ENCODE measurements at places on chromosomes 2 and 18.

GRCh38 chr2:186827862-186828492 lies 21.0 kb downstream of the ZSWIM2 start:
- DNase-seq, result no peak

DNA sequence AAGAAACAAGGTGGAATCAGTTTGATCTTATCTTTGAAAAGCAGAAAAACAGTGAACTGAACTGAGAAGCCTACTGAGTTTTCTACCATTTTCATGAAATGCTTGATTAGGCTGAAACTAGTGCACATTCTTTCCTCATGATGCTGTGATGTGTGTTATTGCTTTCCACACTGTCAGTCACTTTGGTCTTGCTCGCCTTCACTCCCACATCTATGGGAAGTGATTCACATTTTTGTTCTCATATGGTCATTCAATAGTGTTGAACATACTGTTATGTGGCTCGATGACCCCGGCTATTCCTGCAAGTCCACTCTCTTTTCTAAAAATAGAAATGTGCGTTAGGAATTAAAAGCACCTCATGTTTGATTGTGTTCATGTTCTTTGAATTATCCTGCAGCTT lies 129.7 kb downstream of the TGIF1 start:
- no peak for DNase-seq

GRCh38 chr2:43184339-43184895 lies 42.0 kb downstream of the ZFP36L2 start:
- DNase-seq, result no peak

DNA sequence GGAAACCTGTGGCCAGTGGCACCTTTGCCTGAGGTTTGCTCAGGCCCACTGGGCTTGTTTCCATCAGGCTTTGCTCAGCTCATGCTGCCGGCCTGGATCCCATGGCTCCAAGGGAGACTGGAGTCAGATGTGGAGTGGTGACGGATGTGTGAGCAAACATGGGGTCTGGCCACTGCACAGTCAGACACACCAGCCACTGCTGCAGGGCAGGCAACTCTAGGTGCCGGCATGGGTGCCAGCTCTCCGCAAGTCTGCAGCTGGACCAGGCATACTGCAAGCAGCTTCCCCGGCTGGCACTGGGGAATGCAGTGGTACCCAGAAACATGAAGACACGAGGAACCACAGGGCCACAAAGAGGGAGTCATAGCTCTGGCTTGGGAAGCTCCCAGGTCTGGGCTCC lies 37.4 kb downstream of the TDRD15 start:
- DNase-seq, result no peak

- DNase-seq, result no peak
Measured at GRCh38 chr18:41131050-41131449, 824.0 kb upstream of the PIK3C3 start.

DNA sequence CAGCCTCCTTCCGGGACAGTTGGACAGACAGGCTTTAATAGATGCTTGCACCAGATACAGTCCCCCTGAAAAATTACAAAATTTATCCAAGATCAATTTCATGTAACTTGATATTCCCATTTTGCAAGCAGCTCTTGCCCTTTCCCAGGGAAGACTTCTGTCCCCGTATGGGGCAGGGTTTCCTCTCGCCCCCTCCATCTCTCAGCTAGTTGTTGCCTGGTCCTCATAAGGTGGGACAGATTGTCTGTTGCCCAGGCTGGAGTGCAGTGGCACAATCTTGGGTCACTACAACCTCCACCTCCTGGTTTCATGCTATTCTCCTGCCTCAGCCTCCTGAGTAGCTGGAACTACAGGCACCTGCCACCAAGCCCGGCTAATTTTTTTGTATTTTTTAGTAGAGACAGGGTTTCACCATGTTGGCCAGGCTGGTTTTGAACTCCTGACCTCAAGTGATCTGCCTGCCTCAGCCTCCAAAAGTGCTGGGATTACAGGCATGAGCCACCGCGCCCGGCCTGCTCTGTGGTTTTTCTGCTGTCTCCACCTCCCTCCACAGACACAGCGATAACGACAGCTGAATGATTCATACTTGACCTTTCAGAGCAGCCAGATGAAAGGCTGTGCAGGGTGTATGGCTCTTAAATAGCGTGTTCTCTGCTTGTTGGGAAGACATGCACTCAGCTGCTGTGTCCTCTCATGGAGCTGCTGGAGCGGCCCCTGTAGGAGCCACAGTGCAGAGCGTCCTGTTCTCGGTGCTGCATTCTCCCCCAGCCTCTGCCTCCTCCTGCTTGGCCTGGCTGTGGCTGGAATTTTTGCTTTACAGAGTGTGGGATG lies 61.4 kb downstream of the TTC39C start:
- no peak for DNase-seq

DNA sequence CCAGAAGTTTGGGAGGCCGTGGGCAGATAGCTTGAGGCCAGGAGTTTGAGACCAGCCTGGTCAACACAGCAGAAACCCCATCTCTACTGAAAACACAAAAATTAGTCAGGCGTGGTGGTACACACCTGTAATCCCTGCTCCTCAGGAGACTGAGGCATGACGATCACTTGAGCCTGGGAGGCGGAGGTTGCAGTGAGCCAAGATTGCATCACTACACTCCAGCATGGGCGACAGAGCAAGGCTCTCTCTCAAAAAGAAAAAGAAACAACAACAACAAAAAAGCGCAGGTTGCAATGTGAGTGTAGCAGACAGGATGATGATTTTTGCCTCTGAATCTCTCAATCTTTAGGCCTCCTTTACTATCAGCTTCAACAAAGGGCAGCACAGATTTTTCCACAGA lies 2.7 kb upstream of the USP14 start:
- DNase-seq, result no peak

GRCh38 chr2:132621131-132621875 lies 48.7 kb downstream of the LYPD1 start:
- no peak for DNase-seq

DNA sequence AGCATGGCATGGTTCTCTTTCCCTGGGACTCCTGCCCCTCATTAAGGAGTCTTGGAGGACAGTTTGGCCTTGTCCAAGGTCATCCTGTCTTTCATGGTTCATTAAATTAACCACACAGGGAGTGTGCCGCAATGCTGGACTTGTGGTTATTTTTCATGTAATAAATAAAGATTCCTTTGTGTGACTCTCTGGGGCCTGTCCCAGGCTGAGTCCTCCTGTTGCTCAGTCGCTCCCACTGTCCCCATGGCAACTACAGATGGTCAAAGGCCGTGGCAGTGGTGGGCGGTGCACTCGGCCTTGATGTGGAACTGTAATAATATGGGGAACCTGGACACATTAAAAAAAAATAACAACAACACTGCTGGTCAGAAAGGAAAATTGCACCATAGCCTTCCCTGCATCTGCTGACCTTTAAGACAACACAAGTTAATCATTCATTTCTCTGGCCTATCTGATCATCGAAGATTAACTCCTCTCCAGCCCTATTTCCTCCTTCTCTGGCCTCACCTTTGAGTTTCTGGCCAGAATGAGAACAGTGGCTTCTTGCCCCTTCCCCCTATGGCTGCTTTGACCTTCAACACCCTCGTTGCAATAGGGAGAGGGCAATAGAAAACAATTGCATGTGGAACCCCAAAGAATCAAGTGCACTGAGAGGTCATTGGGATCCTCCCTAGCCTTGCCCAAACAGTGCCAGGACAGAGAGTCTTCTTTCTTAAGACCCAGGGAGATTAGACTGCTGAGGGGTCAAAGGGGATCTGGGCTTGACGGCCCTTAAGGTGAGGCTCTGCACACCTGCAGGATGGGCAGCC lies 44.7 kb downstream of the PSD4 start:
- DNase-seq, result no peak

DNA sequence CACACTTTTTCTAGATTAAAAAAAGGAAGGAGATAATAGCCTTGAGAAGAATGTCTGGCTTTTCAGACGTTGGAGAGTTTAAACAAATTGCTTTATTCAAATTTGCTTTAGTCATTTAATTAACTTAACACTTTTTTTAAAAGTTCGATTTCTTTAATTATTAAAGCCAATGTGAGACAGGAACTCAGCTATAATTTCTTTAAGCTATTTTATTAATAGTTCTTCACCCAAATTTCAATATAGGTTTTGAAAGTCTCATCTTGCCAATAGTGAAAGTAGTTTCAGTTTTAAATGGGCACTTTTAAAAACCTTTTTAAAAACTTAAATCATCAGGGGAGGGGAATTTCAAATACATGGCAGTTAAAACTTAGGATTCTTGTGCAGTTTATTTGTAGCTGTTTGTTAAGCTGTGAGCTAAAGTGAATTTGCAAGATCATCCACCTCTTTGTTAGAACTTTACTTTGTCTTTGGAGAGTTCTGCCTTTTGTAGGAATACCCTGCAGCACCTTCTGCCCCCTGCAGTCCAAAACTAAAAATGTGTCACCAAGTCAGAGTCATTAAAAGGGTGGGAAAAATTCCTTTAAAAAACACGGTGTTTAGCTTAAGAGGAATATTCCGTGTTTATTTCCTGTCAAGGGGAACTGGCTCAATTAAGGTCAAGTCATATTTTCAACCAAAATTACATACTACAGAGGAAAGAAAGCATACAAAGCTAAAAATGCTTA lies 4.6 kb downstream of the TGIF1 start:
- no peak for DNase-seq

- no peak for DNase-seq
Measured at GRCh38 chr2:229566370-229566769, 148.0 kb downstream of the DNER start.

DNA sequence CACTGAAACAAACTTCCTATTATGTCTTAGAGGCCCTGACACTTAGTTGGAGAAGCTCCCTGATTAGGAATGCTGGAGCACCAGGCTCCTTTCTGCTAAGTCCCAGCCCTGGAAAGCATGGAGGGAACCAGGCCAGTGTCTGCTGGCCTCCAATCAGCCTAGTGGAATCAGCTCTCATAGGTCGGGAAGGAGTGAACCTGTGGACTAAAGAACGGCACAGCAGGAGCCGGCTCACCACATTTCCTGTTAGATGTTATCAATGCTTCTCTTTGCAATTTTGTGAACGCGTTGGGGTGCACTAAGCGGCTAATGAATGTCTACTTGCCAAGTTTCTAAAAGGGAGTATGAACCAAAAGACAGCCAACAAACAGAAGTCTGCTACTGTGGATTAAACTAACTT lies 296.6 kb downstream of the NAPG start:
- no peak for DNase-seq

DNA sequence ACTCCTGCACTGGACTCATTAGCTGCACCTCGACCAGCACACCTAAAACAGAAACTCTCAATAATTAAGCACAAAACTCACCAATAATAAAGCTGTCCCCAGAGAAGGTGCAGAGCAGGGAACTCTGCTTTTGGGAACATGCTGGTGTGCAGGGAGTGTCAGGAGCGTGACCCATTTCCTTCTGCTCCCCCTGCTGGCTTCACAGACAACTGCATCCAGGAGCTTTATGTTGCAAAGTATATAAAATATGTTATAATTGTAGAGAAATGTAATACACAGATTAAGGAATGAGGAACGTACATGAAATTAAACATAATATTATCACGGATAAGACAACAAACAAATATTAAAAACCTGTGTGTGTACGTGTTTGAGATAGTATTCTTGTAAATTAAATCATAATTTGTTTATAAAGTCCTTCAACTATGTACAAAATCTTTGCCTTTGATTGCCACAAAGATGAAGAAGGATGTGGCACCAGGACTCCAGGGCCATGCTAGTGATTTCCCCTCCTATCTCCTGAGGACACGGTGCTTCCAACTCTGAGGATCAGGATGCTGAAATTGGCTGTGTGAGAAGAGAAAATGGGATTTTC lies 68.6 kb upstream of the MAL start:
- DNase-seq, result no peak

- no peak for DNase-seq
Measured at GRCh38 chr2:134119117-134119712, 134.7 kb upstream of the MGAT5 start.

DNA sequence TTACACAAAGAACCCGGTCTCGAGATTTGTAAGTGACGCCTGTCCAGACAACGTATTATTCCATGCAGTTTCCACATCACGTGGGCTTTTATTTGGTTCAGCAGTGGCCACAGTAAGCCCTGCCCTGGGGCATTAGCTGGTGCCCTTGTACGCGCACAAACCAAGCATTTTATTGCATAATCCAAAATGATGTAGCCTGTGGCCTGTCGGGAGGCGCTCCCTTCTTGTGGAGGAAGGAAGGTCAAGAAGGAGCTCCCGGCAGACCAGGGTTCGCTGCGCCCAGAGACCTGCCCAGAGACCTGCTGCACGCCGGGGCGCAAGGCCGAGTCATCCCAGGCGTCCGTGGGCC lies 179.6 kb upstream of the ALKAL2 start:
- no peak for DNase-seq

- no peak for DNase-seq
Measured at GRCh38 chr2:186693446-186693832, 421 bp upstream of the FAM171B start.

GRCh38 chr2:42443718-42444399 lies 49.9 kb downstream of the KCNG3 start:
- no peak for DNase-seq

DNA sequence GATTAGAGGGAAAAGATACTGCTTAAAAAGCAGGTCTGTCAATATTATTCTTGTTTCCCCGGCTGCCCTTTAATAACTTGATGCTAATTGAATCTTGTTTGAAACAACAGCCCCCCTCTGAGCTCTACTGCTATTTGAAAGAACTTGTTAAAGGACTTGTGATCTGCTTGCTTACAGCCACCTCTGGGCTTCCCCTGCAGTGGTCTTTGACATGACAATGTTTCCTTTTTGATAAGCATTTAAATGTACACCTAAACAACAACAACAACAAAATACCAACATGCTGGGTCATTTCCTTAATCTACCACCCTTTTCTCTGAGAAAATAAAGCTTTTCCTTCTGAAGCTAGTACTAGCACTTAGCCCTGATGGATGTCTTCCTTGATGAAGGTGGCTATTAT lies 3.9 kb downstream of the HOXD1 start:
- DNase-seq, result no peak

GRCh38 chr18:79487801-79488201 lies 92.1 kb downstream of the NFATC1 start:
- no peak for DNase-seq

DNA sequence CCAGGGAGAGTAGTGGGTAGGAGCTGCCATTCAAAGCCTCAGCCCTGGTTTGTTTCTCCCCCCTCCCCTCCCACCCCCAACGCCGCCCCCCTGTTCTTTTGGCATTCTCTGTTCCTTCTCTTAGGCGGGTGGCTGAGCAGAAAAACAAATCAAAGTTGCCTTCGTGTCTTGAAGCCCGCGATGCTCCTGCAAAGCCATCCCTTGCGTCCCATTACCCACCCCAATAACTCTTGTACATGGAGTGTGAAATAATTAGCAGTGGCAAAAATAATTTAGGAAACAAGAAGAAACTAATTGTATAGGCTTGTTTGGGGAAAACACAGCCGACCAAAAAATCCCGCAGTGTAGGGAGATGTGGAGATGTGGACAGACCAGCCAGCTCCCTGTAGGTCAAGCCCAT lies 59.6 kb downstream of the CELF4 start:
- no peak for DNase-seq

- no peak for DNase-seq
Measured at GRCh38 chr2:232094201-232094600, 132.7 kb downstream of the DIS3L2 start.

GRCh38 chr18:27668158-27668557 lies 483.1 kb upstream of the CHST9 start:
- no peak for DNase-seq

Data from T-helper 17 cell (primary cell).